ENCODE measurements at places on chromosomes 2 and 18. TPM values are rescaled to one million over a fixed set of nuclear protein-coding genes. Genes with fewer than 3 reads are reported as not detected.

FABP1 gene
- total RNA-seq, result not detected

YES1 gene
- 69.4 TPM for total RNA-seq

MRPL33 gene
- 106 TPM for total RNA-seq

NPAS2 gene
- 19.4 TPM for total RNA-seq

GLI2 gene
- 4.6 TPM for total RNA-seq

ANKRD30BL gene
- not detected for total RNA-seq

TWIST2 gene
- total RNA-seq, result 94.5 TPM

GBX2 gene
- not detected for total RNA-seq

BOK gene
- 61.0 TPM for total RNA-seq

TIA1 gene
- 32.6 TPM for total RNA-seq

HOXD8 gene
- 0.62 TPM for total RNA-seq

CHRNA1 gene
- not detected for total RNA-seq

FBXO36 gene
- total RNA-seq, result 2.6 TPM
